ENCODE measurements at places on chromosomes 4 and X.

DNA sequence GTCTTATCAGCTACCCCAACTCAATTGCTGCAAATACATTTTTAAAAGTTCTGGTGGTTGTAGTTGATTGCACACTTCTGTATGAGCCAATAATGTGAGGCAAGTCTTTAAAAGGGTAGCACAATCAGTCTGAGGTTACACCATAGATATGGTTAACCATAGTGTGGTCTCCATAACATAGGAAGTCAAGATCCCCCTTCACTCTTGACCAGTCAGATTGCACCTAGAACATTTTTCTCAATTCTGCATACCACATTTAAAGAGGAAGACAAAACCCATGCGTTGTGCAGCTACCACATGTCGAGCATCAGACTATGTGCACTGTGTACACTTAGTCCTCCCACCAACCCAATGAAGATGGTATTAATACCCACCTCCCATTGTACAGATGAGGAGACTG, 26.5 kb upstream of the CYBB start:
- DNase-seq, result no peak

DNA sequence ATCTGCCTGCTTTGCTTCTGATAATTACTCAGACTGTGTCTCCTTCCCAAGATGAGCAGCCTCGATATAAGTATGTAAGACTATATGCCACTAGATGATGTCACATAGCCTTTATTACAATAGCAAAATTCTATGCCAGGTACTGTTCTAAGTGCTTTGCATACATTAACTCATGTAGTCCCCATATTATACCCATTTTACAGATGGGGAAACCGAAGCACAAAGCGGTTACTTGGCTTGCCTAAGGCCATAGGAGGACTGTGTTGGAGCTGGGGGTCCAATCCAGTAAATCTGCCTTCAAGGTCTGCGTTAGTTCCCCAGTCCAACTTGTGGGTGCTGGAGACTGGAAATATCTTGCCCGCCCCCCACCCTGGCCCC, 826 bp upstream of the SCML1 start:
- DNase-seq, result no peak

- DNase-seq, result no peak
Measured at GRCh38 chrX:21747558-21747957, 10.4 kb downstream of the SMPX start.

- no peak for DNase-seq
Measured at GRCh38 chrX:117973110-117973807, 143.4 kb downstream of the KLHL13 start.

DNA sequence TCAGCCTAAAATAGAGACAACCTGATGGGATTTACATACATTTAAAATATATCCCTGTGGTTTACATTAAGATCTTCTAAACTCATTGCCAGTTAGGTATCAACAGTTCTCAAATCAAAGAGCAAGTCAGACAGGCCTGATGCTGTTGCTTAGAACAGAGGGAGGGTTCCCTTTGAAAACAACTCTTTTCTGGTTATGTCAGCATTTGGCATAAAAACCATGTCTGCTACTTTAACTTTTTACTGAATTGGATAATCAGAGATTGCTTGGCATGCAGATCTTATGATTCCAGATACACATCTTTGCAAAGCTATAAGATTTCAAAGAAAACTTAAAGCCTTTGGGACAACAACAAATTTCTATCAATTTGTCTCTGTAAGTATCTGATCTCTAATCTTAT, 140.8 kb downstream of the CPE start:
- DNase-seq, result no peak

GRCh38 chrX:15143825-15144121, 126.1 kb downstream of the ASB9 start:
- no peak for DNase-seq

GRCh38 chrX:38313190-38313589, 14.1 kb downstream of the RPGR start:
- no peak for DNase-seq

GRCh38 chr4:8310306-8310705, 40.8 kb downstream of the HTRA3 start:
- no peak for DNase-seq

DNA sequence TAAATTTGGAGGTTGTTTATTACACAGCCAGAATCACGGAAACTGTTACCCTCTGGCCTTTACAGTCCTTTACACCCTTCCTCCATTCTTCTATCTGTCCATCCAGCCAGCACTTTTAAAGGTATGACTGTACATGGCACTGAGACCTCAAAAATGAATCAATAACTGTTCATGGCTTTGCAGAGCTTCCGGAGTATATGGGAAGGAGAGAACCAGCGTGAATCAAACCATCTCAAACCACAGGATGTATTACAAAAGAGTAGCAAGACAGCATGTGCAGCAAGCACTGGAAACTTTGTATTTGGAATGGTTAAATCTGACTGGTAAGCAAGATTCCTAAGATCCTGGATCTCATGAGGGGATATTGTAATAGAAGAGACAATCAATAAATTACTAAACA, 228.5 kb upstream of the CASK start:
- DNase-seq, result no peak

- no peak for DNase-seq
Measured at GRCh38 chr4:149987330-149988086, 90.7 kb upstream of the DCLK2 start.

DNA sequence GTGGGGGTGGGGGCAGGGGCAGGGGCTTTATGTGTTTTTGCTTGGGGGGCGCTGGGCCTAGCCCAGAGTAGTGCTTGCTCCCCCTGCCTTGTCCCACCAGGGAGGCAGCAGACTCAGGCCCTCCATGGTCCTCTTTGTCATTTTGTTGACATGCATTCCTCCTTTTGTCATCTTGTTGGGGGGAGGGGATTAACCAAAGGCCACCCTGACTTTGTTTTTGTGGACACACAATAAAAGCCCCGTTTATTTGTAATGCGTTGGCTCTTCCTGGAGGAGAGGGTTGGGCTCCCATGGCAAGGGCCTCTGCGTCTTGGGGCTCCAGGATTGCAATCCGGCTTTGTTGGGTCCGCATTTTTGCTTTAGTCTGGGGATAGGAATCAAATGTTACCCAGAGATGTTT, 2.2 kb downstream of the EMD start:
- no peak for DNase-seq

DNA sequence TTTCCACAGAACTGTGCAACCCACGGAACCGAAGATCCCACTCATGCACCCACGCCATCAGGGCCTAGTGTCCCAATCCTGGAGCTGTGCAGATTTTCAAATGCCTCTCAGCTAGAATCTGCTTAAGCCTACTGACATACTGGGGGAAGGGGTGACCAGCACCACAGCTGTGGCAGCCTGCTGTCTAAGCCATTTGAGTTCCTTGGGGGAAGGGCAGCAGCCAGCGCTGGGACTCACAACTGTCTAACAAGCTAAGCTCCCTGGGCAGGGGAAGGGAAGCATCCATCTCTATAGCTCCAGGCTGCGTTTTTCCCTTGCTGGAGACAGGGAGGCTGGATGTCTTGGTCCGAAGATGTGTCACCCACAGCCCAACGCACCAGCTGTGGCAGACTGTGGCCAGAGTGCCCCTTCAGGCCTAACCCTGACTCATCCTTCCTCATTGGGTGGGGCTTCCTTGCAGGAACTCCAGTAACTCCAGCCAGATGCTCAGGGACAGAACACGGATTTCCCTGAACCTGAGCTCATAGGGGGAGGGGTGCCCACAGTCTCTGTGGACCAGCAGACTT, 194.8 kb downstream of the CHRDL1 start:
- DNase-seq, result no peak

DNA sequence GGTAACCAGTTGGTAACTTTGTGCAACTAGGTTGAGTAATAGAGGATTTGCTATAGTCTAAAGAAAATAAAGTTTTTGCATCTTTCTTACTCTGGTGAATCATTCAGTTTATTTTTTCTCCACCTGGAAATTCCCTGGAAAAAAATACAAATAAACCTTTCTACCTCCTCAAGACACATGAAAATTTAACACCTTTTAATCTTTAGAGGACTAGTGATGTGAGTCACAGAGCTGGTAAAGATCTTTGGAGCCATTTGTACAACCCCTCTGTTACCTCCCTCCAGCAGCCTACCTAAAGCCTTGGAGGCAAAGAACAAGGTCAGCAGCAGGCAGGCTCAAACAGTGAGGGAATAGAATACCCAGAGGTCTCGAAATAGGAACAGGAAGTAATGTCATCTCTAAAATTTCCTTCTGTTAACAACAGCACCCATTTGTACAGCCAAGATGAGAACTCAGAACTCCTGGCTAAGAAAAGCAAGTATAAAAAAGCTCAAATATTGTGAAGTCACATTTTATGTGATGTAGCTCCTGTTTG, 10.2 kb upstream of the MAOB start:
- no peak for DNase-seq

GRCh38 chrX:118579417-118579816, 83.8 kb downstream of the DOCK11 start:
- no peak for DNase-seq

DNA sequence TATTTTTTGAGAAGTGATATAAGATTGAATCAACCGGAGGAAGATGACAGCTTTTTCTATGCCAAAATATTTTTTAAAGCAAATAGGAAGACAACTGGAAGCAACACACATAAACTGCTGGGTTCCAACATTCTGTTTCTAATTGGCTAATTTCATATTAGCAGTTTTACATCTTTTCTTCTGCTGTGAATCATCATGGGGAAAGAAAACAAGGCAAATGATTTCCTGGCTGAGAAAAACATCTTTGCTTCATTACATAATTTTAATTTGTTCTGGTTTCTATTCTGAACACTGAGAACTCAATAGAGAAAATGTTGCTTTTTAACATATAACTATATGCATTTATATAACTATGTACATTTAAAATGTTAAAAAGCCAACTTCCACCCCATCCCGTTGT, 2518.5 kb downstream of the ARAP2 start:
- DNase-seq, result no peak

DNA sequence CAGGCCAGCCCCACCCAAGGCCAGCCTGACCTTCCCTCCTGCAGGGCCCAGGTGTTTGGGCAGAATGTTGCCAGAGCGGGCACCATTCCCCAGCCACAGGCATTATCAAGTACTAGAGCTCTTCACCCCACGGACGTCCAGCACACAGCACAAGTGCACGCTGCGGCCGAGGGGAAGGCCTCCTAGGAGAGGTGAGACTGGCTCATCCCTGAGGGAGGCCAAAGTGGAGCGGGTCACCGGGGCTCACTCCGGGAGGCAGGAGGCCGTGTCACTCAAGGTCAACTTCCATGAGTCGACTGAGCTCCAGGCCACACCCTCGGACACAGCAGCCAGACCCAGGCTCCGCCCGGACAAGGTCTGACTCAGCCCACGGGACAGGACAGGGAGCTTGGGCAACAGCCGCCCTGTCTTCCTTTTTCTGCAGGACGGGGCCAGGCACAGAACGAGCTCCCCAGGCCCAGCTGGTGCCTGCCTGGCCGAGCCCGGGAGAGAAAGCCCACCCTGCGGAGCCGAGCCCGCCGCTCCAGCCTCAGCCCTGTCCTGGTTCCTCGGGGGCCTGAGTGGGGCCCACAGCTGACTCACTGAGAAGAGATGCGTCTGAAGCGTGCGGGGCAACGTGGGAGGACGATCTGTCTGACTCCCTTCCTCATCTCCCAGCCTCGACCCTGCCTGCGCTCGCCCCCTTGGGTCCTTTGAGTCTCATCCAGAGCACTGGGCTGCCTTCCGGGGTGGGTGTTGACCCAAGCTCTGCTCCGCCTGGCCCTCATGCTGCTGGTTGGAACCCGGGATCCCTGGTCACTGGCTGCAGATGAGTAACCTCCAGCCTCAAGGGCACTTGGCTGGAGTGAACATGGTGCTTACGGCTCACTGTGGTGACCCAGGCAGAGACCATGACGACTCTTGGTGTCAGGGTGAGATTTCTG, 1.6 kb downstream of the SLC49A3 start:
- no peak for DNase-seq

DNA sequence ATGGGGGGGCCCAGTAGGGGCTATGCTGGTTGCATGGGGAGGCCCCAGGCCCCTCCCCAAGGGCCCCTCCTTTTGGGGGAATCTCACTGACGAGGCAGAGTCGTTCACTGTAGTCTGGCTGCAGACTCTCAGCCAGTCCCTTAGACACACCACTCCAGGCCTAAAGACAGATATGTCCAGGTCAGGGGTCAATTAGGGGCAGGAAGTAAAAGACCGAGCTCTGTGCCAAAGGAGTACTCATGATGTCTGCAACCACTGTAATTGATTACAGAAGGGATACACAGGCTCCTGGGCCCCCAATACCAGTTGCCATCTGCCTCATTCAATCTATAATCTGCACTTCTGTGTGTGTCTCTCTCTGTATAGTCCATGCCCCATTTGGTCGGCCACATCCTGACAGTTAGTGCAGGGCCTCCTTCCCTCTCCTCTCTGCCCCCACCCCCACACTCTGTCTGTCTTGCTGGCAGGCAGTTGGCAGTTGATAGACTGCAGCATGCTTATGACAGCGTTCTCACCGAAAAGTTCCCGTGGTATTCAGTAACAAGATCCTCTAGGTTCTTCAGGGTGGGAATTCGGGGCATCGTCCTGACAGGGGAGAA, 1.3 kb upstream of the CXorf65 start:
- DNase-seq, result no peak

DNA sequence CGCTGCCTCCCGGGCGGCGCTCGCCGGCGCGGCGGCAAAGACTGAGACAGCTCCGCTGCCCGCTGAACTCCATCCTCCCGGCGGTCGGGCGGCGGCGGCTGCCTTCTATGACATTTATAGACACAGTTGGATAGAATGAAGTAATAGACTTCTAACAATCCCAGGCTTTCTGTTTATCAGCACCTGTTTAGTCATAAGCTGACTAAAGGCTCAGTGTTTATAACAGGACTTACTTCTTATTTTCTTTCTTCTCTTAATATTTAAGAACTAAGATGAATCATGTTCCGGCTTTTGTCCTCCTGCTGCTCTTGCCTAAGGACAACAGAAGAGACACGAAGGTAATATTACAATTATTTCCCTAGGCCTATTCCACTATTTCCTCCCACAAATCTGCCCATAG, 3.9 kb downstream of the ARL13A start:
- DNase-seq, result no peak

DNA sequence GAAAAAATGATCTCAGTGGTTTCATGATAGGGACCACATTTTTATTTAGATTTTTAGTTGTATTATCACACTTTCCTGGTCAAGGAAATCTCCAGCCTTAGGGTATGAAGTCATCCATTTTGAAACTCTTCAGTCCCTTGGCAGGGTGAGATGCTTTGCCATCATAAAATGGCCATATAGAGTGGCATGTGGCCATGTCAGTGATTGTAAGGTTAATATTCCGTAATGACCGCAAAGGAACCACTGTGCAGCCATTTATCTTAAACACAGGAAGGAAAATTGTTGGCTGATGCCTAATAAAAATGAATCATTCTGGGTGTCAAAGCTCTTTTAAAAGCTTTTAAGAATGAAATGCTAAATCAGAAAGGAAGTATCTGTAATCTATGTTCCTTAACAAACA, 35.6 kb downstream of the COMMD8 start:
- DNase-seq, result no peak

GRCh38 chrX:13498238-13498637, 71.2 kb upstream of the EGFL6 start:
- DNase-seq, result no peak

GRCh38 chr4:85966373-85966772, 393.5 kb downstream of the MAPK10 start:
- DNase-seq, result no peak

DNA sequence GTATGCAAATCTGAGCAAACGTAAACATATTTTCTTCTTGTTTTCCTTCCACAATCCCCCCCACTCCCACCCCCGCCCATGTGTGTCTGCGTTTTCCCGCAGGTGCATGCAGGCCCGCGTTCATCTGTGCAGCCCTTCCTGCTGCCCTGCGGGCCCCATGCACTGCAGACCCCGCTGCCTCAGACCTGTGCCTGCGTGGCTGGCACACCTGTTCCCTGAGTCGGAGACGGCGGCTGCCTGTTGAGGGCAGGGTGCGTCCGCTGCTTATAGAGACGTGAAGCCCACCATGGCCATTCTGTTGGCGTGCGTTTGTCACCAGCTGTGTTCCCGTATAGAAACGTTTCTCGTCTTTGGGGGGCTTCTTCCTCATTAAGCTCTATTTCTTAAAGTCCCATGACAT, 51.5 kb downstream of the PCGF3 start:
- DNase-seq, result no peak
